ENCODE measurements at places on chromosomes 1 and 21. TPM values are rescaled to one million over a fixed set of nuclear protein-coding genes. Genes with fewer than 3 reads are reported as not detected.

- no peak for DNase-seq
- peak overlapping the region; percentile 82 for H3K4me3 ChIP-seq
- H3K4me1 ChIP-seq = peaks cover 20% of the 10 kb centered on the region
- H3K36me3 ChIP-seq = peaks cover 13% of the 10 kb centered on the region
- H3K27ac ChIP-seq = no peak overlapping the region
These were observed 1.5 kb downstream of the ENTREP3 start for GRCh38 chr1:155253797-155254196.

DNA sequence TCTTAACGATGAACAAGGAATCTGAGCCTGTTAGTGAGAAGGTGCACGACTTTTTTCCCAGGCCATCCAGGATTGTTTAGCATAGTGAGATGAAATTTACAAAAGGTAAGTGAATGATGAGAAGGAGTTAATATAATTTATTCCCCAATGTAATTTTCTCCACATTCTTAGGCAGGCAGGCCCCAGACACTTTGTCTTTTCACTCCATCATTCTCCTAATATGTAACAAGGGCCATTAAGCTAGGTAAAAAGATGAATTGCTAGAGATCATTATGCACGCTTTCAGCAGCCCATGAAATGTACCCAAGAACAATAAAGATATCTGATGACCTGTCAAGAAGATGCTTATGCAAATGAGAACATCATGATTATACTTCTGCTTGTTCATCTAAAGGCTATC, 24.1 kb downstream of the NIBAN1 start:
- no peak overlapping the region for H3K27ac ChIP-seq
- no peaks in the 10 kb centered on the region for H3K27me3 ChIP-seq
- DNase-seq = no peak
- H3K4me3 ChIP-seq = no peak overlapping the region
- H3K36me3 ChIP-seq = peaks cover 3% of the 10 kb centered on the region

DNA sequence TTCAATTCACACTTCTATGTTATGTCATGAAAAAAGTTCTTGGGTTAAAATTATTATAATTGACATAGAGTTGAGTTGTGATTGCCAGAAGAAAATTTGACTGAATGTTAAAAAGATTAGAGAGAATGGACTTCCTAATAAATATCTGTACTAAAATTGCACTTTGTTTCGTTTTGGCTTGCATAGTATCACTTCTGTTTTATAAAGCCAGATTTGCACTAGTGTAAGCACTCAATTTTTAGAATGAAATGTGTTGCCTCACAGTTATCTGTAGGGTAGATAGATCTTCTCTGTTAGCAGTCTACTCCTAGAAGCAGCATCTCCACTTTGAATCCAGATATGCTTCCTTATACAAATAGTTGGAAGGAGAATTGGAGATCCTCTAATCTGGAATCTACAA, 95.2 kb upstream of the MPC2 start:
- H3K36me3 ChIP-seq = peaks cover 37% of the 10 kb centered on the region
- no peaks in the 10 kb centered on the region for H3K27me3 ChIP-seq
- no peaks in the 10 kb centered on the region for H3K4me1 ChIP-seq
- no peak overlapping the region for H3K4me3 ChIP-seq

DNA sequence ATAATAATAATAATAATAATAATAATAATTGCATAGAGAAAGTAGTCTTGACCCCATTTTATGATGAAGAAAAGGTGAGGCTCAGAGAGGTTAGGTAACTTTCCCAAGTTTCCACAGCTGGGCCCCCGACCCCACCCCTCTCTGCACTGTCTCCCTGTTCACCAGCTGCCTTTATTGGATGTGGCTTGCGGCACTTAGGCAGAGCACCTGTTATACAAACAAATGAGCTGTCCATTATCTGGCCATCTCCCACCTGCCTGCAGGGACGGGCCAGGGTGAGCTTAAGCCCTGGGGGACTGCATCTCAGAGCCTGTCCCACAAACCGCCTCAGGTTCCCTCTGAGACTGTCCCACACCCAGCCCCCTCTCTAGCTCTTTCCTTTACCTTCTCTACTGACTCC, 10.1 kb upstream of the EFNA1 start:
- H3K4me3 ChIP-seq = no peak overlapping the region
- H3K36me3 ChIP-seq = no peaks in the 10 kb centered on the region
- DNase-seq = no peak
- H3K27me3 ChIP-seq = no peaks in the 10 kb centered on the region
- H3K27ac ChIP-seq = no peak overlapping the region

- H3K36me3 ChIP-seq = no peaks in the 10 kb centered on the region
- no peak for DNase-seq
- H3K27ac ChIP-seq = no peak overlapping the region
- H3K4me3 ChIP-seq = no peak overlapping the region
These were observed 1293.9 kb downstream of the NCAM2 start for GRCh38 chr21:22292144-22292543.

DNA sequence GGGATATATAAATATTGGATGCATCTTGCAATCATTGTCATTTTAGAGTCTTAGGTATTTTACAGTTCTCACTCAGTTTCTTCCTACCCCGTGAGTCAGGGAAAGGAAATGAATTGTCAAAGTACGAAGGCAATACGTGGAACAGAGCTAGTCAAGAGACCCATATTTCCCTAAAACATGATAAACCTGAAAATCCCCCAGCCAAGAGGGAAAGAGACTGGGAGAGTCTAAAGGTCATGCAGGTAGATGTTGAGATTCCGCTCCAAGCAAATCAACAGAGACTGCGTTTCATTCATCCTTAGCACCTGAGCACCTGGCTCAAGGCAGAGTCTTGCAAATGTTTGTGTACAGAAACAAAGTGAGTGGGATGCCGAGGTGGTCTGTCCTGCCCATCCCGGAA, 58.0 kb downstream of the SH3GLB1 start:
- H3K27ac ChIP-seq = no peak overlapping the region
- DNase-seq = no peak
- no peak overlapping the region for H3K4me3 ChIP-seq

DNA sequence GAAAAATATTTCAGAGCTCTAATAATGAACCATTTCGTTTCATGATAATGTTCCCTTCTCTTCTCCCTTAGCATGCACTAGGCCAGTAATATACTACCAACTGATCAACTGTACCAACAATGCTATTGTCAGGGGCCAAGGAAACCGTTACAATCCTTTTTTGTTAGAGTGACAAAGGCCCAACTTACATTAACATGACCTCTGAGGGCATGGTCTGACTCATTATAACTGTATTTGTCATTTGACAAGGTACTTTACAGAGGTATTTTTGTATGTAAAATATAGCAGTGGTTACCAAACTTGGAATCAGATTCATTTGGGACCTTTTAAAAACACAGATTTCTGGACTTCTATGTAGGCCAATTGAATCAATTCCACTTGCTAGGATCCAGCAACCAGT, 102.6 kb upstream of the RRP15 start:
- H3K27me3 ChIP-seq = no peaks in the 10 kb centered on the region
- H3K4me1 ChIP-seq = no peaks in the 10 kb centered on the region
- no peak overlapping the region for H3K4me3 ChIP-seq
- no peak for DNase-seq
- no peak overlapping the region for H3K27ac ChIP-seq
- H3K36me3 ChIP-seq = no peaks in the 10 kb centered on the region

GRCh38 chr1:218374401-218375353, 29.5 kb downstream of the TGFB2 start:
- no peak for DNase-seq
- H3K27me3 ChIP-seq = no peaks in the 10 kb centered on the region
- H3K4me3 ChIP-seq = no peak overlapping the region
- peak overlapping the region; percentile 59 for H3K27ac ChIP-seq

DNA sequence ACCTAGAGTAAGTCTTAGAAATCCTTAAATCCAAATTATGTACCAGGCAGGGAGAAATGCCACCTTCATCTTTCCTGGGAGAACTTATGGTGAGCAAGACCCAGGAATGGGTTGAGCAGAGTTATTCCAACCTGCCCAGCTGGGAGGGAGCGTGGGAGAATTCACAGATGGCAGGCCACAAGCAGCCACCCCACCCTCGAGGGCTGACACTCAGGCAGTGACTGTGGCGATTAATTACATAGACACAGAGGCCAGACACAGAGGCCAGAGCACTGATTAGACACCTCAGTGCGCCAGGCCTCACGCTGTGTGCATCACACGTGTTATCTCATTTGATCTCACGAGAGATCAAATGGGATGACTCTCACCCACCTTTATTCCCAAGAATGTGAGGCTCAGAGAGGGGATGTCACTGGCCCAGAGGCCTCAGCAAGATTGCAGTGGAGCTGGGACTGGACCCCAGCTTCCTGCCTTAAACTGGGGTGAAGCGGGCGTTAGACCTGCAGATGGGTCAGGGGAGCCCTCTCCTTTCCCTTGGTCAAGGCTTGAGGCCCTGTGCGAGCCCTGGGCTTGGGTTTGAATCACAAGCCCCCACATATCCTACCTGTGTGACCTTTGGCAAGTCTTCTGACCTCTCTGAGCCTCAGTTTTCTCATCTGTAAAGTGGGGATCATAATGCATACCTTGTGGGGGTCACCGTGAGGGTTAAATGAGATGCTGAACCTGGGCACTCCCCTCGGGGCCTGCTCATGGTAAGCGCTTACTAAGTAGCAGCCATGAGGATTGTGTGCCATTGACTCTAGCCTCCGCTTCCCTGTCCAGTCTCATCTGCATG, 28.8 kb upstream of the PADI4 start:
- no peaks in the 10 kb centered on the region for H3K4me1 ChIP-seq
- no peak overlapping the region for H3K4me3 ChIP-seq
- H3K36me3 ChIP-seq = no peaks in the 10 kb centered on the region
- H3K27ac ChIP-seq = no peak overlapping the region
- peaks cover 11% of the 10 kb centered on the region for H3K27me3 ChIP-seq

DNA sequence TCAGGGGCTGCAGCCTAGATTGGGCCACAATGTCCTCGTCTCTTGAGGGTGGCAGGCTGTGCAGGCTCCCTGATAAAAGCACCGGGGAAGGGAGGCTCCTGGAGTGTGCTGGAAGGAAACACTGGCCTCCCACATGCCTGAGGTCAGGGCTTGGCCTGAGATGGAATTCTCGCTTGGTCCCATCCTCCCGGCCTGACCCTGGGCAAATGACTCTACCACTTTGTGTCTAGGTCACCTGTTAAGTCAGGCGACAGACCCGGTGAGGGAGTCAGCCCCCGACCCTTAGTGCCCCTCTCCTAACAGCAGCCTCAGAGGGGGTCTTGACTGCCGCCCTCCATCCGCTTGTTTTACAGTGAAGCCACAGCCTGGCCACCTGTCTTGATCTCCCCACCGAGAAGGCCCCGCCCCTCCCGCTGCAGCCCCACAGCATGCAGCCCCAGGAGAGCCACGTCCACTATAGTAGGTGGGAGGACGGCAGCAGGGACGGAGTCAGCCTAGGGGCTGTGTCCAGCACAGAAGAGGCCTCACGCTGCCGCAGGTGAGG, 2.5 kb downstream of the SMIM1 start:
- H3K27me3 ChIP-seq = no peaks in the 10 kb centered on the region
- no peak for DNase-seq
- H3K36me3 ChIP-seq = no peaks in the 10 kb centered on the region
- H3K27ac ChIP-seq = no peak overlapping the region
- H3K4me1 ChIP-seq = peaks cover 67% of the 10 kb centered on the region

DNA sequence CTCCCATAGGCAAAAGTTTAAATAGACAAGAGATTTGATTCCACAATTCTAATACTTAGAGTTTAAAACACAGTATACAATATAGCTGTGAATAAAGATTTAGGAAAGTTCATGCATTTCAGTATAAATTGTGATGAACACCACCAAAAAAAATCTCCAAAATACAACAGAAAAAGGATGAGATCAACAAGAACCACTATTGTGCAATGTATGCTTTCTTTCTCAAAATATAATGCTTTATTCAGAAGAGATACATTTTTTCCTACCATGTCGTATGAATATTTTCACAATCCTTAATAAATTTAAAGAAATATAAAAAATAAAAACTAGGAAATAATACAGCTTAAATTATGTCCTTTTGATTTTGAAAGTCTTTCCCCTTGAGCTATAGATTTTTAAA, 1309.2 kb downstream of the MRPL39 start:
- H3K36me3 ChIP-seq = no peaks in the 10 kb centered on the region
- no peaks in the 10 kb centered on the region for H3K27me3 ChIP-seq
- H3K4me3 ChIP-seq = no peak overlapping the region
- no peaks in the 10 kb centered on the region for H3K4me1 ChIP-seq

- H3K4me1 ChIP-seq = peaks cover 16% of the 10 kb centered on the region
- no peak overlapping the region for H3K4me3 ChIP-seq
- H3K36me3 ChIP-seq = no peaks in the 10 kb centered on the region
- no peaks in the 10 kb centered on the region for H3K27me3 ChIP-seq
- DNase-seq = no peak
These were observed 87.6 kb upstream of the SELENON start for GRCh38 chr1:25712299-25712970.

GRCh38 chr21:22993822-22994574, 1995.8 kb downstream of the NCAM2 start:
- no peaks in the 10 kb centered on the region for H3K36me3 ChIP-seq
- no peak overlapping the region for H3K4me3 ChIP-seq
- no peaks in the 10 kb centered on the region for H3K27me3 ChIP-seq
- no peak for DNase-seq
- no peak overlapping the region for H3K27ac ChIP-seq

GRCh38 chr1:13694886-13695684, 4.9 kb upstream of the PRDM2 start:
- peaks cover 5% of the 10 kb centered on the region for H3K27me3 ChIP-seq
- H3K4me1 ChIP-seq = peaks cover 4% of the 10 kb centered on the region
- no peak overlapping the region for H3K4me3 ChIP-seq
- H3K36me3 ChIP-seq = no peaks in the 10 kb centered on the region
- no peak for DNase-seq
- no peak overlapping the region for H3K27ac ChIP-seq

DNA sequence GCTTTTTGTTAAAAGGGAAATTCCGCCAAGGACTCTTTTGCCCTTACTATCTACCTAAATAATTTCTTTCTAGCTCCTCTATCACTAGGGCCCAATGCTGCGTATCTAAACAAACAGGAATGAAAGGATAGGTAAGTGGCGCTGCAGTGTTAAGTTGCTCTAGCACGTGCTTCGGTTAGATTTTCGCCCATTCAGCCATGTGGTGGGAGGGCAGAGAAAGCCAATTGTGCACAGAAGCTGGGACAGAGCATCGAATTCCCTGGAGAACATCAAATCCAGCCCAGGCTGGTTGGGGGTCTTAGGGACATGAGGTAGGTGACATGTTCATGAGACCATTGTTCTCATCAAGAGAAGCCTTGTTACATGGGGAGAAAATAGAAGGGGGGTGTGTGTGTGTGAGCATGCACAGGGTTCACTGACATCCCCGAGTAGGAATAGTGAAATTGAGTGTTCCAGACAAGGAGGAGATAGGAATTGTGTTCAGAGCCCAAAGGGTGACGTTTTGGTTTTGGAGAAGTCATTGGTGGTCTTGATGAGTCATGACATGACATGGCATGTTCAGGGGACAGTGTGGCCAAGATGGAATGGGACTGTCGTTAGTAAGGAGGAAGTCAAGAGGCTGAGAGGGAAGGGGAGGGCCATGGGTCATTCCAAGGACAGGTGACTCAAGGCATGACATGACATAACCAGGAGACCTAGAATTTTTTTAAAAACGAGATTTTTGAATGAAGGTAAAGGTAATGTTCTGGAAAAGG, 107.1 kb downstream of the TLR5 start:
- no peak overlapping the region for H3K27ac ChIP-seq
- DNase-seq = no peak

Gene OR2T5
- not detected for polyA plus RNA-seq

Gene NEGR1
- polyA plus RNA-seq = 0.21 TPM

Gene DPT
- 0.32 TPM for polyA plus RNA-seq

Gene PLPP3
- 32.2 TPM for polyA plus RNA-seq

Gene HRNR
- polyA plus RNA-seq = not detected

Gene LHX4
- not detected for polyA plus RNA-seq

Gene KMO
- not detected for polyA plus RNA-seq

Gene NOS1AP
- polyA plus RNA-seq = 0.03 TPM

Gene KRTAP15-1
- polyA plus RNA-seq = not detected

Data from SK-N-SH (cell line).